Stimulated activated CD8-positive, alpha-beta memory T cell treated with anti-CD3 and anti-CD28 coated beads, Interleukin-15, amount 100 ng/mL, for 24 hours (primary cell): ENCODE measurements at places on chromosomes 12 and 14.

DNA sequence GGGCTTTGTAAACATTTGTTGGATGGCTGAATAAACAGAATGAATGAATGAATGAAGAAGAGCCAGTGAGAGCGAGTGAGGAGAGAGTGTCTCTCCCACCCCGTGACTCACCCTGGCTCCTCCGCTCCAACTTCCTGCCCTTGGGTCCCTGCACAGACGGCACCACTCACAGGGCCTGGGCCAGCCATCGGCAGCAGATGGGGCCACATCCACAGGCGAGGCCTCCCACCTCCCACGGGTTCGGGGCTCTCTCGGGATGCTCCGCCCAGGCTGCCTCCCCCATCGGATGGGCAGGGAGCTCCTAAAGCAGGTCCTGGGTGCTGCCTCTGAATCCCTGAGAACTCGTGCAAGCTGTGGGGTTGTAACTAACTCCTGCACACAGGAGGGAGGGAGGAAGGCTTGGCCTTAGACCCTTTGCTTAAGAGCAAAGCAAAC, 41.3 kb downstream of the CCNK start:
- DNase-seq, result no peak

GRCh38 chr12:71938728-71939385, at the start of gene TPH2:
Gene TPH2, plus strand, starts transcription at chr12:71938845. Its CDS starts 142 bp downstream, at chr12:71938987.
- DNase-seq, result no peak

GRCh38 chr12:51823875-51824565, 24.5 kb downstream of the FIGNL2 start:
- no peak for DNase-seq

- no peak for DNase-seq
These were observed 269.6 kb upstream of the CRY1 start for GRCh38 chr12:107362960-107363359.

DNA sequence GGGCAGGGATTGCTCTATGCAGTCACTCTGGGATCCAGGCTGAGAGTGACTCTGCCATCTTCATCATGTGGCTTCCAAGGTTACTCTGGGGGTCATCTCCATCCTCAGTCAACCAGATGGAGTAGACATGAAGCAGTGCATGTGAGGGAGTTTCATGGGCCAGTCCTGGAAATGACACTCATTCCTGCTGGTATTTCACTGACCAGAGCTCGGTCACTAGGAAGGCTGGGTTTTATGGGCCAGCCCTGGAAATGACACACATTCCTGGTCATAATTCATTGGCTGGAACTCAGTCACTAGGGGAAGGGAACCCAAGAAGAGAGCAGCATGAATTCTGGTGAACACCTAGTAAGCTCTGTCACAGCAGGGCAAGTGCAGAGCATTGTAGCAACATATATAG, 144.7 kb downstream of the SMOC1 start:
- no peak for DNase-seq

DNA sequence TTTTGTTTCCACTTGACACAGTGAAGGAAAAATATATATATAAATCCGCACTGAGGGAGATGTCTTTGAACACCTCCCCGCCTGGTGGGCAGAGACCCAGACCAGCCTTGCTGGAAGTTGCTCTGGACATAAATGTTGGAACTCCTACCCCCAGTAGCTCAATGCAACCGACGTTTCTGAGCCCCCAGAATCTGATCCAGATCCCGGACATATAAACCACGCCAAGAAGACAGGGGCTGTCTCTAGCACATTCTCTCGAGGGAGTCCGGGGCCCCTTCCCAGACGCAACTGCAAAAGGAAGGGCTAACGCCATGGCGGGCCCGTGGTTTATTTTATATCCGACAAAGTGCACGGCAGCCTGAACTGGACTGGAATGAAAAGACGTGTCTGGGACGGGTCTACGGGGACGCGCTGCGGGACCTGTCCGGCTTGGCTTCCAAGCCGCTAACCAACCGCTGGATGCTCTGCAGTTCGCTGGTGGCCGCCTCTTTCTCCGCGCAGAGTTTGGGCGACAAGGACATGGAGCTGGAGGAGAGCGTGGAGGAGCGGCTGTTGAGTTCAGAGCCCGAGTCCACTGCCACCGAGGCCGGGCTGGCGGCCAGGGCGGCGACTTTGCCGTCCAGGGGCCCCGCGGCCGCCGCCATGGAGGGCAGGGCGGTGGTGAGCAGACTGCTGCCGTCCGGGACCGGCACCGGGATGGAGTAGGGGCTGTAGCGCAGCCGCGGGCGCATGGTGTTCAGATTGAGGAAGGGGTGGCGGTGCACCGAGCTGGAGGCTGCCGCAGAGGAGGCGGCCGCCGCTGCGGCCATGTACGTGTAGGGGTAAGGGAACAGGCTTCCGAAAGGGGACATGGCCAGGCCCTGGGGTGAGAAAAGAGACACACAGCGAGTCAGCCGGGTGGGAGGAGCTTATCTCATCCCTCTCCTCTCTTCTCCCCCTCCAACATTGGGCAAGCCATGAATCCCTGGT, 12.2 kb downstream of the TBX3 start:
- DNase-seq, result no peak
